ENCODE measurements at places on chromosomes 7 and 10.

DNA sequence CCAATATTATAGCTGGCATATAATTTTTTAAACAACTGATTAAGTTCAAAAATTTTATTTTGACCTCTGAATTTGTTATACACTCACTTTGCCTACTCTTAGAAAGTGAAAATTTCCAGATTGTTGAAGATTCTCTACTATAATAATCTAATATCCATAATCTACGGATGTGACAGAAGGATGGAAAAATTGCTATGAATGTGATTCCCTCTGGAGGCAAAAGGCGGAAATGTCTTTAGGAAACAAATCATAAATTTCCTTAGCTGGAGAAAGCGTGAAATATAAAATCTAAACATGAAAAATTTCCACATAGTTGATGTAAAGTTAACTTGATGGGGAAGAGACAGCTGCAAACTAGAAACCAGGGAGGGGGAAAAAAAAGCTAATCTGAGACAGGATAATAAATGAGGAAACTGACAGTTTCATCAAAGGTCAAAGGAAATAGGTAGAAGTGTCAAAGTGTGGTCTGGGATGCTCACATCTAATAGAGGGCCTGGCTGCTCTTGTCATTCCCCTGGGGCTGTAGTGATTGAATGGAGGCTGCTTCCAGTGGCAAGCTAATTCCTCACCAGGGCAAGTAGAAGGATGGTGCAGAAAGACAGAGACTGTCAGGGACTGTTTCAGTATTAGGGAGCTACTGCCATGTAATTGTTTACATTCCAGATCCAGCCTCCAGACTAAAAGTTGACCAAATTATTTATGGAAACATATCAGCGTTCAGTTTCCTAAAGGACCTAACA lies 264.5 kb downstream of the SDHAF3 start:
- no peaks in the 10 kb centered on the region for H3K27me3 ChIP-seq
- H3K4me3 ChIP-seq, result no peak overlapping the region
- no peak for DNase-seq
- H3K27ac ChIP-seq, result no peak overlapping the region
- no peaks in the 10 kb centered on the region for H3K4me1 ChIP-seq
- no peaks in the 10 kb centered on the region for H3K36me3 ChIP-seq

DNA sequence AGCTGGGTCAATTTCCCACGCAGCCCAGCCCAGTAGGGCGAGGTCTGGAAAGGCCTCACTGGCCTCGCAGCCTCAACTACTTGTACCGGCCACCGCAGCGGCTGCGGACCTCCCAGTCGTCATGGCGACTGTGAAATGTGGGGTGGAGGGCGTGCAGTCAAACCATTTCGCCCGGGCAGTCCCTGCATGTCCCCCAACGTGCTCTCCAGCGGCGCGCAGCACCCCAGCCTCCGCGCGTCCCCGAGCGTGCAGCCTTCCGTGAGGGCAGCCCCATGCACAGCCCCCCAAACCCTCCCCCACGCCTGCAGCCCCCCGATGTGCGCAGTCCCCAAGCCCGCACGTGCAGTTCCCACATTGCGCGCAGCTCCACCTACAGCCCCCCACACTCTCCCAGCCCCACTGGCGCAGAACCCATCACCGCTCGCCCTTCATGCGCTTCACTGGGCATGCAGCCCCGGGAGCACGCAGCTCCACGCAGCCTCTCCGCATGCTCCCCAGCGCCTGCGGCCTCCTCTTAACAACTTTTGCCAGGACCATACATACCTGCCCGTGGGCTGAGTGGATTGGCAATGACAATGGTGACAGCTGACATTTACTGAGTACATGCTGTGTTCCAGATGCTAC lies 34.5 kb upstream of the SFTPD start:
- H3K27me3 ChIP-seq, result peaks cover 3% of the 10 kb centered on the region
- H3K4me3 ChIP-seq, result no peak overlapping the region
- H3K36me3 ChIP-seq, result no peaks in the 10 kb centered on the region
- DNase-seq, result no peak
- H3K27ac ChIP-seq, result no peak overlapping the region

DNA sequence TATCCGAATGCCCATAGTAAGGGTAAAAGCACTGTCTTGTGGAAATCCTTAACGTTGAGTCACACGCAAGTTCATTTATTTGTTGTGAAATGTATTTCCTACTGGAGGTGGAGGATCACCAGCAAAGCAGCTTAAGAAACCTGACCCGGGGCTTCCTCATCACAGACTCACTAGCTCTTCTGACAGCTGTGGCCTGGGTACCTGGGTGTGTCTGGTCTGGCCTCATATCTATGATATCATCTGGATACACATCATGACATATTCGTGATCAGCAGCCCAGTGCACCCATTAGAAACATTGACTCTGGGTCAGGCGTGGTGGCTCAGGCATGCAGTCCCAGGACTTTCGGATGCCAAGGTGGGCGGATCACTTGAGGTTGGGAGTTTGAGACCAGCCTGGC lies 8.8 kb downstream of the DRGX start:
- no peaks in the 10 kb centered on the region for H3K4me1 ChIP-seq
- no peak overlapping the region for H3K27ac ChIP-seq
- H3K4me3 ChIP-seq, result no peak overlapping the region
- no peaks in the 10 kb centered on the region for H3K36me3 ChIP-seq

- peak overlapping the region; percentile 99 for H3K27ac ChIP-seq
- no peaks in the 10 kb centered on the region for H3K27me3 ChIP-seq
- no peak for DNase-seq
- H3K4me1 ChIP-seq, result peaks cover 34% of the 10 kb centered on the region
- H3K4me3 ChIP-seq, result no peak overlapping the region
- H3K36me3 ChIP-seq, result no peaks in the 10 kb centered on the region
Measured at GRCh38 chr10:5581670-5582566, 57.2 kb downstream of the CALML3 start.

- no peaks in the 10 kb centered on the region for H3K4me1 ChIP-seq
- H3K4me3 ChIP-seq, result no peak overlapping the region
- DNase-seq, result no peak
Measured at GRCh38 chr7:1601956-1602355, 32.1 kb upstream of the PSMG3 start.

DNA sequence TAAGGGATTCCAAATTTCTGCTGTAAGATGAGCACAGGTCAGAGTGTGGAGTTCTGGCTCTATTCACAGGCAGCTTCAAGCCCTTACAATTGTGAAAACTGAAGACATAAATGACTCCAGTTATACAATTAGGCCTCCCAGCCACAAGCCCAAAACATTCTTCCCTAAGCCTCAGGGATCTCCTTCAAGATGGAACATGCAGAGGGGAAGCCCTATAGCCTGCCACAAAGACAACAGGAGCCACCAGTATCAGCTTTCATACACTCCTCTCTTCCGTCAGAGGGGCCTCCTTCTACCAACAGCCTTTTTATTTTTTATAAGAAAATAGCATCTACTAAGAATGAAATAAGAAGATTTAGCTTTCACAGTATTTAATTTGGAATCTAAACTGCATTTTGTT lies 46.5 kb downstream of the DLD start:
- H3K27me3 ChIP-seq, result no peaks in the 10 kb centered on the region
- peaks cover 2% of the 10 kb centered on the region for H3K4me1 ChIP-seq
- no peak overlapping the region for H3K4me3 ChIP-seq
- H3K27ac ChIP-seq, result no peak overlapping the region
- no peak for DNase-seq

- no peaks in the 10 kb centered on the region for H3K27me3 ChIP-seq
- H3K27ac ChIP-seq, result no peak overlapping the region
- peaks cover 64% of the 10 kb centered on the region for H3K36me3 ChIP-seq
- no peak for DNase-seq
- no peak overlapping the region for H3K4me3 ChIP-seq
Measured at GRCh38 chr10:3146289-3146688, 26.3 kb downstream of the PITRM1 start.

DNA sequence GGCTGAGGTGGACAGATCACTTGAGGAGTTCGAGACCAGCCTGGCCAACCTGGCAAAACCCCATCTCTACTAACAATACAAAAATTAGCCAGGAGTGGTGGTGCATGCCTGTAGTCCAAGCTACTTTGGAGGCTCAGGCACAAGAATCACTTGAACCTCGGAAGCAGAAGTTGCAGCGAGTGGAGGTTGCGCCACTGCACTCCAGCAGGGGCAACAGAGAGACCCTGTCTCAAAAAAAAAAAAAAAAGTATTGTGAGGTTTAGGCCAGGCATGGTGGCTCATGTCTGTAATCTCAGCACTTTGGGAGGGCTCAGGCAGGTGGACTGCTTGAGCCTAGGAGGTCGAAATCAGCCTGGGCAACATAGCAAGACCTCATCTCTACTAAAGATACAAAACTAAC lies 16.0 kb downstream of the TET1 start:
- H3K4me3 ChIP-seq, result no peak overlapping the region
- H3K27ac ChIP-seq, result no peak overlapping the region
- H3K36me3 ChIP-seq, result peaks cover 13% of the 10 kb centered on the region
- H3K27me3 ChIP-seq, result no peaks in the 10 kb centered on the region
- no peak for DNase-seq

- no peaks in the 10 kb centered on the region for H3K36me3 ChIP-seq
- H3K4me1 ChIP-seq, result no peaks in the 10 kb centered on the region
- H3K4me3 ChIP-seq, result no peak overlapping the region
- no peak overlapping the region for H3K27ac ChIP-seq
Measured at GRCh38 chr10:129097776-129098330, 369.2 kb upstream of the MGMT start.

GRCh38 chr7:113087071-113087998 lies 708 bp upstream of the GPR85 start:
- no peaks in the 10 kb centered on the region for H3K27me3 ChIP-seq
- peak; percentile 88 for DNase-seq
- no peak overlapping the region for H3K4me3 ChIP-seq
- no peak overlapping the region for H3K27ac ChIP-seq
- H3K4me1 ChIP-seq, result no peaks in the 10 kb centered on the region
- no peaks in the 10 kb centered on the region for H3K36me3 ChIP-seq

GRCh38 chr7:33351709-33352108 lies 222.3 kb downstream of the BBS9 start:
- H3K27me3 ChIP-seq, result no peaks in the 10 kb centered on the region
- H3K27ac ChIP-seq, result no peak overlapping the region
- DNase-seq, result peak; percentile 71

DNA sequence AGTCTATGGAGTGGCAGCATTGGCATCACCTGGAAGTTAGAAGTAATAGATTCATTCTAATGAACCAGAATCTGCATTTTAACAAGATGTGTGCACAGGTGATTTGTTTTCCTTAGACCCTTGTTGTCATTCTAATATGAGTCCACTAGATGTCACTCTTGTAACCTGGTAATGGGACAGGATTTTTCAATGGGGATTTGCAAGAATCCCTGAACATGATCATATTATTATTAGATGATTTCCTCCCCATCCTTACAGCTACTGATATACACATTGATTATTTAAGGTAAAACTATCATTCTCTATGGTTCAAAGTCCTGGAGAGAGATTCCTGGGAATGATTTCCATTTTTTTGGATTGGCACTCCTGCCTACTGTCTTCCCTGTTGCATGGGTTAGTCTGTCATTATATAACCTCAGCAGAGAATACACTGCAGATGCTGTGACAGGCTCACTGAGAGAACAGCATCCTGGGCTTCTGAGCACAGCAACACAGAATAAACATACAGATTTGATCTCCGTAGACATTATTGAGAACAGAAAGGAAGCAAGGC lies 194.9 kb downstream of the SUGCT start:
- no peak for DNase-seq
- no peaks in the 10 kb centered on the region for H3K4me1 ChIP-seq
- no peak overlapping the region for H3K27ac ChIP-seq
- no peak overlapping the region for H3K4me3 ChIP-seq

- DNase-seq, result no peak
- no peak overlapping the region for H3K4me3 ChIP-seq
- no peak overlapping the region for H3K27ac ChIP-seq
- H3K27me3 ChIP-seq, result no peaks in the 10 kb centered on the region
- no peaks in the 10 kb centered on the region for H3K4me1 ChIP-seq
Measured at GRCh38 chr10:124180947-124181549, 87.7 kb upstream of the CHST15 start.

DNA sequence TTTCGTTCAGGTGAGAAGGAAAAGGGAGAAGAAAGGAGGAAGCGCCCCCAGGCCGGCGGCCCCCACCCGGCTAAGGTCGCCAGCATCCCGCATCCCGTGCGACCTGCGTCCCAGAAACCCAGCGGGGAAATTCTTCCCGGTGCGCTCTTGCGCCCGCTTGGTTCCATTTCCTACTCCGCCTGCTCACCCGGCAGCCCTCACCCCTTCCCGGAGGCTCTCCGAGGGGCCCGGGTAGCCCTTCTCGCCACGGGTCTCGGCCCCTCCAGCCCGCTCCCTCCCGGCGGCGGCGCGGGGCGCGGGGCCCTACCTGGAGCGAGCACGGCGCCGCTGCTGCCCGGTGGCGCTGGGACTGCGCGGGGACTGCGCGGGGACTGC lies at the start of gene PRKCQ:
TSS of gene PRKCQ (minus strand) at position 373 of the 375 bp plus-strand sequence. CDS start 65,141 bp downstream, outside the sequence.
- H3K27ac ChIP-seq, result peak within 1 kb of the TSS; percentile 73
- no peaks in the 10 kb centered on the region for H3K36me3 ChIP-seq
- no peaks in the 10 kb centered on the region for H3K27me3 ChIP-seq
- no peak for DNase-seq
- no peaks in the 10 kb centered on the region for H3K4me1 ChIP-seq
- H3K4me3 ChIP-seq, result peak within 1 kb of the TSS; percentile 83

GRCh38 chr7:1742555-1743303 lies 72.7 kb downstream of the ELFN1 start:
- no peaks in the 10 kb centered on the region for H3K27me3 ChIP-seq
- H3K4me1 ChIP-seq, result no peaks in the 10 kb centered on the region
- DNase-seq, result no peak
- no peaks in the 10 kb centered on the region for H3K36me3 ChIP-seq
- H3K27ac ChIP-seq, result no peak overlapping the region
- no peak overlapping the region for H3K4me3 ChIP-seq

- no peak overlapping the region for H3K27ac ChIP-seq
- DNase-seq, result no peak
- peaks cover 16% of the 10 kb centered on the region for H3K36me3 ChIP-seq
- H3K4me1 ChIP-seq, result no peaks in the 10 kb centered on the region
- no peak overlapping the region for H3K4me3 ChIP-seq
Measured at GRCh38 chr7:70766694-70767093, 365.2 kb upstream of the GALNT17 start.

DNA sequence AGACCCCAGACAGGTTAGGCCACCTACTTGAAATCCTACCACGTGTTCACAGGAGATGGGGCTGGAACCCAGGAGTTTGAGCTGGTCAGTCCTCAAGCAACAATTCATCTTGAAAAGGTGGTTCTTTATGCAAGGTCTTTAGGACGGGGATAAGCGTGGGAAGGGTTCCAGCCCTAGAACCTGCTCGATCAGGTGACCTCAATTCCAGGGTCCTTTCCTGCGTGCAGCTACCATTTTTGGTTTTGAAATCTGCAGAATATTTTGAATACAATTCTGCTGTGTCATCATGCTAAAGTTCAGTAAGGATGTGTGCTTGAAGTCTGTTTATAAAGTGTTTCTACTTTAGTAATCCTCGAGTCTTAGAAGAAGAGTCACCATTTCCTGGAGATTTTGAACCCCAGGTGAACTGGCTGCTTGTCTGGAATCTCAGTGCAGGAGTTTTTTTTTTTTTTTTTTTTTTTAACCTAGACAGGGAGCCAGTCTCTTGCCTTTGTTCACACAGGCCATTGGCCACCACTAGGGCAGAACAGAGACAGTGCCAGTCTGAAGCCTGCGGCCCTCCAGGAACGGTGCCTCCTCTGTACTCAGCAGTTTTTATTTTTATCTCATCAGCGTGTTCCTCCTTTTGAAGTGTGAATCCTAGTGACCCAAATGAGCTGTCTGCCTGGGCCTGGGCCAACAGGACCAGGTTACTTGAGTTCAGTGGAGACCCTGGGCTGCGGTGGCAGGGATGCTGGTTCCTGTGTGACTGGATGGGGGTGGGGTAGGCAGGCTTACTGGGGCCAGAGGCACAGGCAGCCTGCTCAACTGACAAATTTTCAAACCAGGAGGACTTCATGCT lies 54.6 kb downstream of the EEPD1 start:
- H3K4me1 ChIP-seq, result peaks cover 16% of the 10 kb centered on the region
- peak overlapping the region; percentile 0 for H3K27ac ChIP-seq
- H3K36me3 ChIP-seq, result no peaks in the 10 kb centered on the region
- peak; percentile 10 for DNase-seq
- no peaks in the 10 kb centered on the region for H3K27me3 ChIP-seq
- H3K4me3 ChIP-seq, result no peak overlapping the region

Data from trophoblast cell (in vitro differentiated cells and primary cell).